ENCODE measurements at places on chromosomes 7 and 10. TPM values are rescaled to one million over a fixed set of nuclear protein-coding genes. Genes with fewer than 3 reads are reported as not detected.

The JCAD gene
- polyA plus RNA-seq: 12.2 TPM

The RPS24 gene
- 8,225 TPM for polyA plus RNA-seq

The ATP6V0A4 gene
- polyA plus RNA-seq: 0.86 TPM

The TMEM236 gene
- polyA plus RNA-seq: 0.75 TPM

The FGFBP3 gene
- 0.81 TPM for polyA plus RNA-seq

The PPRC1 gene
- 28.0 TPM for polyA plus RNA-seq

The FEZF1 gene
- polyA plus RNA-seq: not detected

The HMX2 gene
- not detected for polyA plus RNA-seq

The ABCB1 gene
- 1.5 TPM for polyA plus RNA-seq

The PLCE1 gene
- 1.5 TPM for polyA plus RNA-seq

The TAS2R3 gene
- polyA plus RNA-seq: not detected

The LOXL4 gene
- 1.6 TPM for polyA plus RNA-seq

The PSTK gene
- 1.9 TPM for polyA plus RNA-seq

The PTPRE gene
- 15.5 TPM for polyA plus RNA-seq

The ABHD11 gene
- polyA plus RNA-seq: 30.5 TPM

Data from lung (tissue), 17 donors.